ENCODE measurements at places on chromosomes 16 and 17. TPM values are rescaled to one million over a fixed set of nuclear protein-coding genes. Genes with fewer than 3 reads are reported as not detected.
A peak's percentile ranks its signal among the peaks of the same experiment; 100 is the strongest.

ATP2A1 gene
- 12.2 TPM for total RNA-seq

ZNF75A gene
- 50.9 TPM for total RNA-seq

AXIN2 gene
- 26.3 TPM for total RNA-seq

GRCh38 chr17:15885770-15886169 lies 59.2 kb upstream of the ADORA2B start:
- DNase-seq: no peak

GRCh38 chr17:56325313-56326000 lies 172.2 kb downstream of the ANKFN1 start:
- no peak for DNase-seq

DNA sequence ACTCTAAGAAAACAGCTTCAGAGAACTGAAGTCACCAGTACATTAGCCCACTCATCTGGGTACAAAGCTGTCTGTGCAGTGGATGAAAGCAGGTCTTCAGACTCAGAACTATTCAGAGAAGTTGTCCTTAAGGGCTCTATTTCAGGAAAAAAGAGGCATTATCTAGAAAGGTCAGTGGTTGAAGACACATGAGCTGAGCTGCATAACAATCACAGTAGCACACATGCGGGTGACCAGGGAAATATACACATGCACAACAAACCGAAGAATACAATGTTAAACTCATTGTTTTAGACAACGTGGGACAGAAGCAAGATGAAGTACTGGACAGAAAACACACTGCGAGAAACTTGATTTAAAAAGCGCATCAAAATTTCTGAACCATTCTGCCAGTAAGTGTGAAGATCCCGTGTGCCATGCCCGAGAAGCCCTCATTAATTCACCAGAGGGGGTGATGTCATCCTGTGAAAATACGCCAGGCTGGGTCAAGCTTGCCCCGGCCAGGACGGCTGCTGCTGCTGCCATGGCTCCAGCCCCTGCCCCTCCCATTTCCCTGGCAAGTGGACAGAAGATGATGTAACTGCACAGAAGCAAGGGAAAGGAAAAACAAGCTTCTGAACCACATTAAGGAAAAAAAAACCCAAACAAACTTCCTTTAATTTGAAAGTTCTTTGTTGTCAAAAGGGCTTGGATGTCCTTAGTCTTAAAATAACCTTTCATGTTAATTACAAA lies 10.1 kb downstream of the DYNC1LI2 start:
- peak; percentile 91 for DNase-seq

- peak; percentile 63 for DNase-seq
These were observed 40.3 kb upstream of the MRPS23 start for GRCh38 chr17:57889892-57890856.
